ENCODE measurements at places on chromosomes 6 and 20.
A peak's percentile ranks its signal among the peaks of the same experiment; 100 is the strongest.

- DNase-seq: no peak
Observed at GRCh38 chr6:108604156-108604555, 43.4 kb downstream of the FOXO3 start.

DNA sequence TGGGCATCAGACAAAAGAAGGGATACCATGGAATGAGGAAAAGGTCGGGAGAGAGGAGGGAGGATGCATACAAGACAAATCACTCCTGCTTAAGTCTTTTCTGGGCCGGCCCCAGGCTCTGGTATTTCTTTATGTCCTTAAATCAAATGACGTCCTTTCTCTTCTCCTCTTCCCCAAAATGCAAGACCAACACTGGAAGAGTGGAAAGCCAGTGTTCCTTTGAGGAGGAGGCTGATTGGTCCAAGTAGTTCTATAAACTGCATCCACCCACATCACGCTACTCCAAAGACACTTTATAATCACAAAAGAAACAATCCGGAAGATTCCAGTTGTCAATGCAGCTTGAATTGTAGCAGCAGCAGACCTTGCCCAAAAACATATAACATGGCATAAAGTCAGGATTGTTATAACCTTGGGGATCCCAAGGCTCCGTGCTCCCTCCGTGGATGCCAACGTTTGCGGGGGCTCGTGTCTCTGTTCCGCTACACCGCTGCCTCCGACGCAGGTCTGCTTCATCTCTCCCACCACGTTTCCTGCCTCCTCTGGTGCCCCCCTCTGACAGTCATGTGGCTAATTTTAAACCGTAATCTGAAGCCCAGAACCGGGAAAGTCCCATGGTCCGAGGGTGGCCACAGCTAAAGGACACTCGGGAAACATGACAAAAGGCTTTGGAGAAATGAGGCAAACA is 47.1 kb downstream of the MCUR1 start:
- peak; percentile 73 for DNase-seq

GRCh38 chr6:12590901-12591300 is 125.7 kb upstream of the PHACTR1 start:
- DNase-seq: no peak

DNA sequence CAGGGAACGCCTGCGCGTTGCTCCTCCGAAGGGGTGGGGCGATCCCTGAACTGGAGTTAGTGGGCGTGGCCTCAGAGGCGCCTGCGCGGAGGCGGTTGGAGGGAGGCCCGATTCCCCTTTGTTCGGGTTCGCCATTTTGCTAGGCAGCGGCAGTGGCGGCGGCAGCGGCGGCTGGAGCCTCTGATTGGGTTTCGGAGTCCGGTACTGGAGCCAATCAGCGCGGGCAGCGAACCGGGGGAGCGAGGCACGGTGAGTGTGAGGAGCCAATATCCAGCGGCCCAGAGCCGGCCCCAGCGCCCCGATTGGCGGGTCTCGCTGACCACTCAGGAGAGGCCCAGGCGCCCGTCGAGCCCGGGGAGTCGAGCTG is at the start of gene NFYA:
Gene NFYA, plus strand, starts transcription at position 139 of the 367 bp plus-strand sequence. CDS start 6,116 bp downstream, outside the sequence.
- peak; percentile 100 for DNase-seq
